ENCODE measurements at places on chromosomes 5 and 9.

- no peak for DNase-seq
These were observed 332.9 kb upstream of the CCNG1 start for GRCh38 chr5:163104464-163104863.

DNA sequence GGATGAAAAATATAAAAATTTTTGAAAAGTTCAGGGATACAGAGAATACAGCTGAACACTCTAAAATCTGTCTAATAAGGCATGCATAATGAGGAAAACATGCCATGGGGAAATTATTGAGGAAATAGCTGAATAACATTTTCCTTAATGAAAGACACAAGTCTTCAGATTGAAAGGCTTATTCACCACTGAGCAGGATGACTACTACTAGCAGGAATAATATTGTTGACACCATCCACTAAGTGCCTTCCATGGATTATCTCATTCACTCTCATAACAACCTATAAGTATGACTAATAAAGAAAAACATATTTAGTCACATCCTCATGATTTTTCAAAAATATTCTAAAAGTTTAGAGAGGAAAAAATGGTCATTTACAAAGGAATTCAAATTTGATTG, 96.7 kb upstream of the FER start:
- DNase-seq: no peak

GRCh38 chr9:138062196-138062595, 184.6 kb downstream of the CACNA1B start:
- no peak for DNase-seq

DNA sequence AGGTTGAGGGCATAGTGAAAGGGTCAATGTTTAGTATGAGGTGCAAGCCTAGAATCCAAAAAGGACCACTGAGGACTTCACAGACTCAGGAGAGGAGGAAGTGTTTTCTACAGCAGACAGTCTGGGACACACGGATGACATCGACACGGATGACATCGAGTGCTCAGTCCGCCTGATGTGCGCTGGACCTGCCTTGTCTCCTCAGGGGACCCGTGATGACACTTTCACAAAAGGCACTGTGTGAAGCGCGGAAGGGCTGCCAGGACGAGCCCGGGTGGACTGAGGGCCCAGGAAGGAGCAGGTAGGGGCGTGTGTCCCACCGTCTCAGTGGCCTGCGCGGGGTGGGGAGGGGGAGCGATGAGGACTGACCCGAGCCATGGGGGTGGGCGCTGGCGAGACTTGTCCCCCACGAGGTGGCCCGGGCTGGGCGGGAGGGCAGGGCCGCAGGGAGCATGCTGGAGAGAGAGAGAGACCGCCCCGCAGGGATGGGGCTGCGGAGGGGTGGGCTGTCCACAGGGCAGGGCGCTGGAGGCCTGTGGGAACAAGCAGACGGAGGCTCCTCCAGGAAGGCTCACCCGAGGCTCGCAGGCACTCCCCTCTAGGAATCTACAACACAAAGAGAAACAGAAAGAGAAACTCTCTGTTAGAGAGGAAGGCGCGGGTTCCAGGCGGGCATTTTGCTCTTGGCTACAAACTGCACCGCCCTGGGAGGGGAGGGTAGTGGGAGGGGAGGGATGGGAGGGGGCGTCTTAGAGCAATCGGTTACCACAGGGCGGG, 54.9 kb downstream of the USP20 start:
- peak; percentile 75 for DNase-seq

- DNase-seq: no peak
These were observed 4.1 kb downstream of the DENND1A start for GRCh38 chr9:123925819-123926218.

GRCh38 chr5:39337252-39337915, 26.9 kb downstream of the C9 start:
- no peak for DNase-seq

DNA sequence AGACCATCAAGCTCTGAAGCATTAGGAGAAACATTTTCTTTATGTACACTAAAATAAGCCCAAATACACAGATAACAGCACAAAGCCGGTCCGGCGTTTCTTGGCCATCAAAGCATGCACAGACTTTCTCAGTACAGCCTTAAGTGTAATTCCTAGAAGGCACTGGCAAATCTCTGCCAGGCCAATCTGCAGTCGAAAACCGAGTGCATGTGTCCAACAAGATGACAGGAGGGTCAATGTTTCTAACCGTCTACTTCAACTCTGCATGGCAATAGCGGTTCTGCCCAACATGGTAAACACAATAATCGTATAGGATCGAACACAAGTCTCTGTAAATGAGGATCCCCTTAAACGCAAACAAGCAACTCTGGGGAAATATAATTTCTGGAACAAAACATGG, 1.1 kb downstream of the ARL15 start:
- DNase-seq: no peak

DNA sequence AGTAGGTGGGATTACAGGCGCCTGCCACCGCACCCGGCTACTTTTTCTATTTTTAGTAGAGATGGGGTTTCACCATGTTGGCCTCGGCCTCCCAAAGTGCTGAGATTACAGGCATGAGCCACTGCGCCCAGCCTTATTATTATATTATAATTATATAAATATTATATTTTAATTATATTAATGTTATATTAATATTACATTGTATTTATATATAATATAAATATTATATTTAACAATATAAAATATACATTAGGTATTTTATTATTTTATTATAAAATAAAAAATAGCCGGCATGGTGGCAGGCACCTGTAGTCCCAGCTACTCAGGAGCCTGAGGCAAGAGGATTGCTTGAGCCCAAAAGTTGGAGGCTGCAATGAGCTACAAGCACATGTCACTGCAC, 21.6 kb upstream of the GLDC start:
- no peak for DNase-seq

- no peak for DNase-seq
These were observed 66.6 kb downstream of the SHOC1 start for GRCh38 chr9:111728143-111728542.

DNA sequence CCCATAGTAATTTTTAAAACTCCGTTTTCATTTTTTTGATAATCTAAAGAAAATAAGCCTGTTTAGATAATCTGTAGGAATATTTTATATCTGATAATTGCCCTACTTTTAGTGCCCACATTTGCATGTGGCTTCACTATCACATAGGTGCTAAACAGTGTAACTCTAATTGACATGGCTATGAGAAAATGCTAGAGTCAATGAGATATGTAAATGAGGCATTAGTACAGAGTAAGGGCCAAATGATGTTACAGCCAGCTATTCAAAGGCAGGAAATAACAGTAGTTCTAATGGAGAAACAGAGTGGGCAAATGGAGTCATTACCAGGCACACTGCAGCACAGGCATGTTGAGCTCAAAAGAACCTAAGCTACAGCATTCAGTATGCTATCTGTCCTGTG, 37.3 kb upstream of the GCNT4 start:
- no peak for DNase-seq

DNA sequence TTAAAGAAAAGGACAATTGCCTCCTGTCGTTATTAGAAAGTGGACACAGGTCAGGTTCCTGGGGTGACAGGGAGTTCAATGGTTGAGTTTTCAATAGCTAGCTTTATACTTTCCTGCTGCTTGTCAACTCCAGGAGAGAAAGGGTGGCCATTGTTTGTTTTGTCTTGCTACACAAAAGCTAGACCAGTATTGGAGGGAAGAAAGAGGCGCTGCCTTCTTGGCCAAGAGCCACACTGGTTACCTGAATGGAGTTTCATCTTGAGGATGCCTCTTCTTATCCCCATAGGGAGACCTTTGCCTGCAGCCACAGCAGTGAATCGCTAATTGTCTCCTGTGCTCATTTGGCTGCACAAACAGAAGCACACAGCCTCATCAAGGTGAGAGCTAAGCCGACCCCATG, 279.4 kb upstream of the GRIA1 start:
- DNase-seq: no peak

- no peak for DNase-seq
These were observed 5.3 kb downstream of the NR2F1-AS1 start for GRCh38 chr5:93575461-93576414.

GRCh38 chr9:98654247-98654646, 54.5 kb downstream of the GABBR2 start:
- no peak for DNase-seq

DNA sequence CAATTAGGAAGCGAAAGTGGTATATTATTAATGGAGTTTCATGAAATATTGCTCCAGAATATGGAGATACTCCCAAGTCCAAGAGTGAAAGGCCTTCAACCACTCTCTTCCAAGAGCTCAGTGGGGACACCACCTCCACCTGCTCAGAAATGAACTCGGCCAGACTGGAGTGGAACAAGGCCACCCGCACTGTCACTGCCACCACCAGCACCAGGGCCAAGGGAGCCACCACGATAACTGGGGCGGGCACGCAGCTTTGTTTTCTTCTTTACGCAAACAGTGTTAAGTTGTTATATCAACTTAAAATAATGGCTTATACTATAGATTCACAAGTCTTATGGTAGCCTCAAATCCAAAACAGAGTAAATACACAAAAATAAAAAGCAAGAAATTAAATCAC, 204.1 kb downstream of the TRPM3 start:
- DNase-seq: no peak

- DNase-seq: no peak
These were observed 198.9 kb upstream of the WWC1 start for GRCh38 chr5:168092209-168093185.

DNA sequence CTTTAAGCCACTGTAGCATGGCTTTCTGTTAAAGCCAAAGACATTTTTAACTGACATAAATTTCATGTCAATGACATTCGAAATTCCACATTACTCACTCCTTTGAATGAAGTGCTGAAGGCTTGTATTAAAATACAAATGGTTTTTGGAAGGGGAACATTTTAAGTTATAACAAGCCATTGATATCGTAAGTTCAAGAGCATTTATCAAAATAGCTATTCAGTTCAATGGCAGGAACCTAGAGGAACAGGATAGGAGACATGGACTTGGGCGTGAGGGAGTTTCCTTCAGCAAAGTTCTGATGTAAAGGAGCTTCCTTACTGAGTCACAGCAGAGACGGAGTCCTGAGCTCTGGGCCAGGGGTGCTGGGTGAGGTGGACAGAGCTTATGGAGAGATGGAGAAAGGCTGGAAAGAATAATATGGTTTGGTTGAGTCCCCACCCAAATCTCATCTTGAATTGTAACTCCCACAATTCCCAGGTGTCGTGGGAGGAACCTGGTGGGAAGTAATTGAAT, 631.8 kb downstream of the BNC2 start:
- DNase-seq: no peak

- no peak for DNase-seq
These were observed 34.5 kb downstream of the KCTD16 start for GRCh38 chr5:144205141-144205551.

DNA sequence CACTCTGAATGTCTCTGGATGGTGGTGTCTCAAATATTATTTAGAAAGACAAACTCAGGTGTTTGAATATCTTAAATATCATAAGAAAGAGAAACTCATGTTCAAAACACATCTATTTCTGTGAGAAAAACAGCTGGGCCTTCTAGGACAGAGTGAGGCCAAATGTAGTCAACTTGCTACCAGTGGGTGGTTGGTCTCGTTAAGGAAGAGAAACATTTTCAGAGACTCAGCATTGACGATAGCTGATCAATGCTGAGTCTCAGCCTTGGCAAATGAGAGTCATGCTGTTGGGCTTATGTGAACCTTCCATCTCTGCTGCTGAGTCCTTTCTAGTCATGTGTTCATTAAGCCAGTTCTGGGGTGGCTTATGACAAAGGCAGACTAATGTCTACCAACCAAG, 418.0 kb downstream of the CETN3 start:
- no peak for DNase-seq

DNA sequence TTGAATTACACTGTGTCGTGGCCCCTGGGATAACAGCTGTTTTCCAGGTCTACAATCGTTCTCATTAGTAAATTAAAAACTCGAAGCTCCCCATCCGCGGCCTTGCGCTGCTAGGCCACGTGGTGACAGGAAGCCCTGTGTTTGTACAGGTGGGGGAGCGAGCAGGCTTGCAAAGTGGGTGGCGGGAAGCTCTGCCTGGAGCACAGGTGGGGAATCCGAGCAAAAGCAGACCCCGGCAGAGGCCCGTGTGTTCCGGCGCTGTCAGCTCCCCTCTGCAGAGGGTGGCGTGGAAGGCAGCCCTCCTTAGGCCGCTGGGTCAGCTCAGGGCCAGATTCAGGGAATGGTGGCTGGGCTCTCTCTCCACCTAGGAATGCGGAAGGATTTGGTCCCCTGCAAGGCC, 59.5 kb upstream of the ERCC6L2 start:
- no peak for DNase-seq

GRCh38 chr9:13033959-13034693, 245.4 kb downstream of the MPDZ start:
- DNase-seq: no peak

GRCh38 chr5:149355688-149356087, 2.2 kb upstream of the PCYOX1L start:
- no peak for DNase-seq

- no peak for DNase-seq
These were observed 185.2 kb upstream of the TRIM32 start for GRCh38 chr9:116501871-116502270.

DNA sequence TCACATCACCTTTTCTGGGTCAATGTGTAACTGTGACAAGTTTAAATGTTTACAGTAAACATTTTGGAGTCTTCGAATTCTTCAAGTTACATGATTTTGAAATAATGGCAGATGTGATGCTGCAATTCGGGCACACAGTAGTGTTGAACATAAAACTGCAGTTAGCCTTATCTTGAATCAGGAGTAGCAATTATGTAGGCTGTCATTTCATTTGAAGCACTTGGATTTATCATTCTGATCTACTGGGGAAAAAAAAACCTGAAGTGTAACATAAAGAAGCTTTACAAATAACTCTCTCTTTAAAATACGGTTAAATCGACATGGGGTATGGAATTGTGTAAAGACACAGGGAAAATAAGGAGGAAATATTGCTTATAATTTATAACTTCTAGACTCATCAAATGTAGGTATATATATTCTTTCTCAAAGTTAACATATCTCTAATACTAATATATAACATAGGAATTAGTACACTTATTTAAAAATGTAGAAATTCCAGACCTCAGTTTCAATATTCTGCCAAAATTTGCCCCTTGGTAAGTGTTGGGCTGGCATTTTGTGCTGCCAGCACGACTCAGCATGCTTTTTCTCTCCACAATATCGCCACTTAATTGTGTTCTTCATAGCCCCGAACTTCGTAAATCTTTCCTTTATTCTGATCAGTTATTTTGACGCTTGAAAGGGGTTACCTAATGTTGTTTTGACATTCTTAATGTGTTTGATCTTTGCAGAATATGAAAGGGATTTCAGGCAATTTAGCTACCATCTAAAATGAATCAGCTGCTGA, 226.7 kb downstream of the PRR16 start:
- no peak for DNase-seq

All from activated naive CD4-positive, alpha-beta T cell treated with anti-CD3 and anti-CD28 coated beads, Interleukin-2, amount 50 U/mL, for 16 hours (primary cell).